ENCODE measurements at places on chromosomes 7 and 10. TPM values are rescaled to one million over a fixed set of nuclear protein-coding genes. Genes with fewer than 3 reads are reported as not detected.
A peak's percentile ranks its signal among the peaks of the same experiment; 100 is the strongest.

Gene AS3MT
- total RNA-seq, result 1.2 TPM

Gene PON1
- not detected for total RNA-seq

Gene PWWP2B
- 1.5 TPM for total RNA-seq

Gene PLXDC2
- total RNA-seq, result not detected

Gene VWC2
- not detected for total RNA-seq

DNA sequence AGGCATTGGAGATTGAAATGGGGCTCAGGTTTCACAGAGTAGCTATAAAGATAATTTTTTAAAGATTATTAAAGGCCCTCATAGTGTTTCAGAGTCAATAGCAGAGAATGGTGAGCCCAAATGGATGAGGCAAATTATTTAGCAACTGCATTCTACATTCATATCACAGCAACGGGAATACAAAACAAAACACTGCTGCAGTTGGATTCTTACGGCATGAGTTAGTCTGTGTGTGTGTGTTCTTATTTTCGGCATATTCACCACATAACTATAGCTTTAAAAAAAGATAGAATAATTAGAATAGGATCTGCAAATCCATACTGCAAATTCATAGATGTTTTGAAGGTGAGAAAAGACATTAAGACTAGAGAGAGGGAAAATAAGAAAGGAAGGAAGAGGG, 66.0 kb downstream of the SUGCT start:
- no peak overlapping the region for H3K4me3 ChIP-seq
- no peak for DNase-seq
- no peaks in the 10 kb centered on the region for H3K27me3 ChIP-seq
- no peaks in the 10 kb centered on the region for H3K36me3 ChIP-seq

GRCh38 chr7:20778063-20778721, 8.5 kb downstream of the SP8 start:
- peaks cover 2% of the 10 kb centered on the region for H3K36me3 ChIP-seq
- no peak overlapping the region for H3K27ac ChIP-seq
- peak; percentile 14 for DNase-seq

GRCh38 chr10:66999762-67000545, 74.1 kb downstream of the LRRTM3 start:
- H3K36me3 ChIP-seq, result no peaks in the 10 kb centered on the region
- DNase-seq, result no peak

- H3K4me3 ChIP-seq, result no peak overlapping the region
- no peaks in the 10 kb centered on the region for H3K27me3 ChIP-seq
- DNase-seq, result no peak
- no peak overlapping the region for H3K27ac ChIP-seq
- H3K4me1 ChIP-seq, result no peaks in the 10 kb centered on the region
Measured at GRCh38 chr7:10038351-10038750, 935.3 kb upstream of the PHF14 start.

DNA sequence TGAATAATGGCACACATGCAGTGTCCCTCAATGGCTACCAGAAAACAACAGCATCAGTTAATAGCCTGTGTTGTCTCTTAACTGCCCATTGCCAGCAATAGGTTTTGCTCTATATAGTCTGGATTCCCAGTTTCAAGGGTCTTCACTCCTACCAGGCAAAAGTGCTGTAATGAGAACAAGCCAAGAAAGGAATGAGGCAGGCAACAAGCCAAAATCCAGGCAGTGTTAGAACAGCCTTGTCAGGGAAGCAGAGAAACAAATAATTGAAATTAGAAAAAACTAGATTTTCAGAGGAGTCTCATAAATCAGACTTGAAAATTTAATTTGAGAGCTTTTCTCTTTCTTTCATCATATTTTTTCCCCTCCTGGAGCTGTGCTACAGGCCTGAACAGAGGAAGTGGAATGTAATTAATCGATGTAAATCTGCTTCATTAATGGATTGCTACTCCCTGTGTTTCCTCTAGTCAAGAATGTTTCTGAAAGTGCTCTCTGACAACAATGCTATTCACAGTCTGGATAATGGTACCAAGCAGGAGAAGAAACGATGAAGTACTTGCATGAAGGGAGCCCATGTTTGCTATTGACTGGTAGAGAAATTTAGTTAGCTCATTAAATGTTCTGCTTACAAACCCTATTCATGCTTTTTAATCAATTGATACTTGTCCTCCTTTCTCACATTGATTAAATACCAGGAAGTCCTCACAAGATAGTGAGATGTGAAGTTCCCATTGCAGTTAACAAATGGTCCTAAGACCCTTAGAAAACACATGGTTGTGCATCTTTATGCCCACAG, 202.0 kb upstream of the LRRTM3 start:
- no peaks in the 10 kb centered on the region for H3K4me1 ChIP-seq
- no peak overlapping the region for H3K27ac ChIP-seq
- no peaks in the 10 kb centered on the region for H3K36me3 ChIP-seq
- no peak overlapping the region for H3K4me3 ChIP-seq
- DNase-seq, result no peak
- no peaks in the 10 kb centered on the region for H3K27me3 ChIP-seq

DNA sequence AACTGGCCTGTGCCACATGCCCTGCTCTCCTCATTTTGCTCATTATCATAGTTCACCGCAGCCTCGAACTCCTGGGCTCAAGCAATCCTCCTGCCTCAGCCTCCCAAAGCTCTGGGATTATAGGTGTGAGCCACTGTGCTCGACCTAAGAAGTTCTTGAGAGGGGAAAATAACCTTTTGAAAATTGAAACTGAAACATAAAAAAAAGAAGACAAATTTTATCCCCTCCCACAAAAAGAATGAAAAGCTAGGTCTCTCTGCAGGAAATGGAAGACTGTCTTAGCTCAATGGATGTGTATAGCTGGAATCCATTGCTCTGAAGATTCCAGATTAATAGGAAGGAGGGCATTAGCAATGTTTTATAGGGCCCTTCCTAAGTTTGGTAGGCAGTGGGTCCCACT, 2.0 kb upstream of the EXOC6 start:
- peaks cover 25% of the 10 kb centered on the region for H3K4me1 ChIP-seq
- DNase-seq, result no peak
- H3K36me3 ChIP-seq, result peaks cover 2% of the 10 kb centered on the region

- no peak for DNase-seq
- no peak overlapping the region for H3K27ac ChIP-seq
- no peaks in the 10 kb centered on the region for H3K27me3 ChIP-seq
- H3K4me3 ChIP-seq, result no peak overlapping the region
- no peaks in the 10 kb centered on the region for H3K4me1 ChIP-seq
Measured at GRCh38 chr10:130808243-130808642, 503.3 kb downstream of the TCERG1L start.

Measured in activated naive CD4-positive, alpha-beta T cell treated with anti-CD3 and anti-CD28 coated beads for 36 hours (primary cell).